ENCODE measurements at places on chromosomes 1 and 21.

GRCh38 chr21:32800056-32800455, 28.5 kb upstream of the PAXBP1 start:
- no peak for DNase-seq

DNA sequence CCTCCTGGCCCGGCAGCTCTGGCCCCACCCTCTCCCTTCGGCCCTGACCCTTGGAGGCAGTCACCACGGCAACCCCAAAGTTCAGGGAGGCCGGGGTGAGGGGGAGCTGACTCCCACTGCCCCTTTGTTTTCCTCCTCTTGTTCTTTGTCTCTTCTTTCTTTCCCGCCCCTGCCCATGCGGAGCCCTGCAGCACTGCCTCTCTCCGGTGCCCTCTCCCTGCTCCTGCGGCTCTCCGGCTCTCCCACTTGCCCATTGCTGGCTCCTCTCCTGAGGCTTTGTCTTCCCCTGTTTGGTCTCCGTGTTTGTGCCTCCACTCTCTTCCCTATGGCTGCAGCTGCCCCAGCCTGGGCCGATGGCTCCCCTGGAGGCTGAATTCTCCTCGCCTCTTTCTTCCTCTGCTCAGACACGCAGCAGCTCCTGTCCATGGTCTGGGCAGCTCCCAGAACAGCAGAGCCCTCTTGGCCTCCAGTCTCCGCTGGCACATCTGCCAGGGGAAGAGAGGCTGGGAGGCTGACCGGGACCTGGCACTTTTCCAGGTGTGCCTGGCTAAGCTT, 5.8 kb downstream of the CELSR2 start:
- DNase-seq = no peak

GRCh38 chr1:147758379-147759100, 1.9 kb downstream of the GJA5 start:
- DNase-seq = no peak

GRCh38 chr1:3914331-3914851, 14.3 kb upstream of the C1orf174 start:
- DNase-seq = no peak

DNA sequence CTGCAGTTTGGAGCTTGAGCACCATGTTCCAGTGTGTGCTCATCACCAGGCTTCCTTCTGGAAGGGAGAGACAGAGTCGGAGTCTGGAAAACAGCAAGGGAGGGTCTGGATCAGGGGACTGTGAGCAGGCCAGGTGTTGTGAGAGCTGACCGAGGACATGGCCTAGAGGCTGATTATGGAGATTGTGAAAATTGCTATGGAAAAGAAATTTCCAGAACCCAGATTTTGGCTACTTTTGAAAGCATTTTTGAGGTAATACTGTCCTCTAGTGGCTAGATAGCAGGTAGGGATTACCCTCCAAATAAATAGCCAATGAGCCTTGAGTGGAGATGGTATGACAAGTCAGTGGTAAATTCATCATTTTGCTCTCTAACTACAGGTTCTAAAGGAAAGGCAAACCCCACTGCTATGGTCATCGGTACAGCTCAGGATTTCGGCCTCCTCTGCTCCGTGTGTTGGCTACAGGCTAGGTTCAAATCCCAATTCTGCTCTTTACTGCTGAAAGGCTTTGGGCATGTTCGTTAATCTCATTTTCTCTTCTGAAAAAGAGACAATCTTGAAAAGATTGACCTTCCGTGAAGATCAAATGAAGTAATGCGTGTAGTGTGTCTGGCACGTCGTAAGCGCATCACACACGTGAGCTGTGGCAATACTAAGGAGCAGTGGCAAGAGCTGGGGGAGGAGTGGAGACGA, 1.0 kb upstream of the HAO2 start:
- DNase-seq = peak; percentile 31

- DNase-seq = no peak
Measured at GRCh38 chr1:21449906-21450305, 10.0 kb downstream of the NBPF3 start.

DNA sequence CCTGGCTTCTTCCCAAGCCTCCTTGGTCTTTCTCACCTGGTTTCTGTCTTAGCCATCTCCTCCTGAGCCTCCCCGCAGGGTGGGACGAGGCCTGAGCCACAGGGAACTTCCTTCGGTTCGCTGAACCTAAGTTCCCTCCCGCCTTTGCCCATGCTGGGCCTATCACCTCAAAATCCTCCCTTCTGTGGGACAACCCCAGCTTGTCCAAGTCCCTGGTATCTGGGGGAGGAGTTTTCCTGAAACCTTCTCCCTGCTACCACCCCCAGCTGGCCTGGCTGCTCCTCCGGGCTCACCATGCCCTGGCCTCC, 27.7 kb upstream of the VPS13D start:
- DNase-seq = no peak

GRCh38 chr1:112312879-112313278, 83.1 kb upstream of the CTTNBP2NL start:
- DNase-seq = no peak

DNA sequence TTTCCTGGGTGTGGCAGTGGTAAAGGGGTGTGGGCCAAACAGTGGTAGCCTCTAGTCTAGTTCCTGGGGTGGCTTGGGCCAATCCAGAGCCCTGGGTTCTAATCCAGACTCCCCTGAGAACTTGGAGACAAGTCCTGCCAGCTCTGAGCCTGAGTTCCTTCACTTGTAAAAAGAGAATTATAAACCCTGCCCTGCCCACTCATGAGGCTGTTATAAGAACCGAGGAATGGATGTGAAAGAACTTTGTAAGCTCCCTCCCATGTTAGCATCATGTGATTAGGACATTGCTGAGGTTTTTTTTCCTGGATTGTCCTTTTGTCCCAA, 131.0 kb downstream of the RRAGC start:
- DNase-seq = no peak

GRCh38 chr1:203539831-203540546, 46.0 kb downstream of the OPTC start:
- DNase-seq = no peak

DNA sequence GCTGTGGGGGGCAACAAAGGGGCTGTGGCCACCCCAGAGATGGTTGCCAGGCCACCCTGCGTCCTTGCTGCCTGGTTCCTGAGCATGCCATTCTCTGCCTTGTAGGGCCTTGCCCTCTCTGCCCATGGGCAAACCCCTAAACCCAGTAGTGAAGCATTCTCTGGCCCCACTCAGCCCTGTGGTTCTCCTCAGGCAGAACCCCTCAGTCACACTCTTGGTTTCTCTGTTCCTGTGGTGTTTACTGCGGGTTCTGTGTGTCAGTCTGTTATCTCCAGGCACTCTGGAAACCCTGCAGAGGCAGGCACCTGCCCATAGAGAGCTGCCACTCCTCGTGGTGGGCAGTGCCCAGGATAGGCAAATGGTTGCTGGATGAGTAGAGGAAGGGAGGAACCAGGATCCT, 41.1 kb upstream of the IL19 start:
- DNase-seq = no peak

DNA sequence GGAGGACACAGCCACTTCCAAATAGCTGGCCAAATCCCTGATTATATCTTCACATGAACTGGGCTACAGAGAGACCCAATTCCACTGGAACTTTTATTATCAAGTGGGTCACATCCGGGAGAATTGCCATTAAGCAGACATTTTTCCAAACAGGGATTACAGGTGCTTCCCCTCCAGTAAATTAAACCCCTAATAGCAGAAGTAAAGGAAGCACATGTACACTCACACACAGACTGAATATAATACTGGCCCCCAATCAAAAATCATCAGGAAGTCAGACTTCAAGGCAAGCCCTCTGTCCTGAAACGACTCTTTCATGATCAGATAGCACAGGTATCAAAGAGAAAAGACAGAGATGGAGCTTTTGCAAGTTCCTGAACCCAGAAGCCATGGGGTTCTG, 118.6 kb upstream of the PPP2R5A start:
- no peak for DNase-seq

- no peak for DNase-seq
Measured at GRCh38 chr1:86765073-86765472, 60.7 kb downstream of the SH3GLB1 start.

GRCh38 chr1:27306071-27306470, 15.9 kb upstream of the TMEM222 start:
- DNase-seq = no peak

- no peak for DNase-seq
Measured at GRCh38 chr1:12491656-12492055, 126.4 kb downstream of the DHRS3 start.

- no peak for DNase-seq
Measured at GRCh38 chr1:28526886-28527285, 21.0 kb downstream of the RCC1 start.
